GM06990 (cell line): ENCODE measurements at places on chromosomes 6 and 20.

- no peak for DNase-seq
Observed at GRCh38 chr20:31565699-31566318, 39.3 kb upstream of the ID1 start.

- no peak for DNase-seq
Observed at GRCh38 chr20:51182571-51182970, 159.7 kb upstream of the KCNG1 start.

DNA sequence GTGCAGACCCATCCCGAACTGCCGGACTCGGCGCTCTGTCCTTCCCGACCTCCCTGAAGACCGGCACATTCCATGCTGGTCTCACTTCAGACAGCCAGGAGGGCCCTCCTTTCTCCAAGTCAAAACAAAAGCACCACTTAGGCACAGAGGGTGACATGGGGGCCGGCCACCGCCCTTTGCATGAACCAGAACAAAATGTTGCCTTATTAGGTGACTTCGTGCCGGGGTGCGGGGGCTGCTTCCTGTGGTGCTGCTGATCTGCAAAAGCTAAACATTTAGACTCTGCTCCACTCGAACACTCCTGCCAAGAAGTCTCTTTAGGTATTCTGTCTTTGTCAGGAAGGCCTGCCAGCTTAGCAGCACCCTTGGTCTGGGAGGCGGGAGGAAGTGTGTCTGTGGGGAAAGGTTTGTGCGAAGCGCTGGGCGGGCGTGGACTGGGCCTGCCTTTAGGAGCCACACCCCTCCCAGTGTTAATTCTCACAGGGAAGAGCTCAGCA, 133.8 kb downstream of the SMOC2 start:
- DNase-seq, result no peak

GRCh38 chr6:23388086-23388783, 737.8 kb upstream of the NRSN1 start:
- DNase-seq, result no peak

DNA sequence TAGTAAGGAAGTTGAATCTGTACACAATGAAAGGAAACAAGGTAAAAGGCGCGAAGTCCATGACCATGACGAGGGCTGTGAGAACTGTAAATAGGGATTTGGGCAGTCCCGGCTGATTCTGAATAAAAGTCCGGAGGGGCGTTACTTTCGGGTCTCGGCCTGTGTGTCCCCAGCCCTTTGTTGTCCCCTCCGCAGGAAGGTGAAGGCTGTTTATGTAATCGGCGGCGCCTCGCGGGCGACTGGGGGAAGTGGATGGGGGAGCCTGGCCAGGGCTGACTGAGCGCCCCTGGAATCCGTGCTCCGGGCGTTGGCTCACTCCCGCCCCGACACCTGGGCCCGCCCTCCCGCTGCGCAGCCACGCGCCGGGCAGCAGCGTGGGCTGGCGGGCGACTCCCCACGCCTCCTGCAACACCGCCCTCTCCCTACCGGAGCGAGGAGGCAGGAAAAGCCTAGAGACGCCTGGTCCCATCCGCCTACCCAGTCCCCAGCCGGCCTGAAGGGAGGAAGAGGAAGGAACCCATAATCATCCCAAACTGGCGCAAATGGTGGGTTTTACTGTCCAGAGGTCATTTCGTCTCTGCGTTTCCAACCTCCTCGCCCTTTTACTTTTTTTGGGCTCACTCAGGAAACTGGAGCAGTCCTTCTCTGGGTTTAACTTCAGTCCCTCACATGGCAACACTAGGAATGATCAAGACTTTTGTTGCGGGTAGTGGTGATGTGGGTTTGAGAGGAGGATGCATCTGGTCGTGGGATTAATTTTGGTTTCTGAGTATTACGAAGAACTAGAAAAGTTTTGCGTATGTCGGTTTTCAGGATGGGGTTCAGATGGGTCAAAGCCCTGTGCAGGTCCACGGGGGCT, 12.1 kb downstream of the TRIM31 start:
- no peak for DNase-seq

DNA sequence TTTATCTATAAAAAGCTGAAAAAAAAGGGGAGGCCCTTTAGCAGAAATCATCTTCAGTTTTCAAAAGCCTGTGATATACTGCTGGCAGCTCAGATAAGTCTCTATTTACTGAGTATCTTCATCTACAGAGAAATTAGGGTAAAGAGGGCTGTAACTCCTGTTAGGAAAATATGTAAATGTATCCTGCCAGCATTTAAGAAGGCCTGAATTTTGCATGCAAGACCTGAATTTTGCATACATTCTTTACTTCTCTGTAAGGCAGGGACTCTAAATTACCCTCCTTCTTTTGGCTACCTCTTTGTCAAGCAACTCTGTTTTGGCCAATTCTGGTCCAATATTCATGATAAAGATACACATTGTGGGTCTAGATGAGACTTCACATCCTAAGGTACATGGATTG, 150.6 kb upstream of the SPACA1 start:
- no peak for DNase-seq

GRCh38 chr6:140871911-140872310, 1260.8 kb upstream of the GJE1 start:
- DNase-seq, result no peak

DNA sequence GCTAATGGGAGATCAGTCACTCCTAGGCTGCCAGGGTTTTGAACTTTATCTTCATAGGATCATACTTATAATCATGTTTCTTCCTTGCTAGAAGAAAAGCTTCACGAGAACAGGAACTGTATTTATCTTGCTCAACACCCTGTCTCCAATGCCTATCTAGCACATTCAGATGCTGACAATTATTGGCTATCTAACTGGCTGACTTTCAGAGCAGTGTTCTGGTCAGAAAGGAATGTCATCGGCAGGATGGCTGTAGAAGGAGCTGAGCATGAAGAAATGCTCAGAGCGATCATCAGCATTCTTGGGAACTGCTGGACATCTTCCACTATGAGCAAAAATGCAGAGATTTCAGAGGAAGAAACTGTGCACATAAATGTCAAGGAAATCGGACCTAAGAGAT, 628.0 kb upstream of the NRSN1 start:
- no peak for DNase-seq

- no peak for DNase-seq
Observed at GRCh38 chr6:111791415-111791814, 81.8 kb downstream of the FYN start.
